Brain microvascular endothelial cell (primary cell): ENCODE measurements at places on chromosomes 1 and 21.

DNA sequence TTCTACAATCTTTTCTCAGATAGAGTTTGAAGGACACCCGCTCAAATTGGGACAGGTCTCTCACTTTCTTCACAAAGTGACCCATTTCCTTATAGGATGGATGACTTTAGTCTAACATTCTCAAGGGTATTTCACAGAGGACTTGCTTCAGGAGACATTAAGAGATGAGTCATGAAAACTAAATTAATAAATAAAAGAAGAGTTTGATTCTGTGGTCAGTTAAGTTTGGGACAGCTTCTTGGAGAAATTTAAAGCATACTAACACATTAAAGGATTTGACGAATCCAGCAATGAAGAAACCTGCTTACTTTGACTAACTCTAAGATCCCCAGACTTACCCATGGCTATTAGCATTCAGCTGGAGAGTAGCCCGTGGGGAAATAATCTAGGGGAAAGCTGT, 95.6 kb upstream of the RAB3GAP2 start:
- DNase-seq = no peak

- DNase-seq = peak; percentile 13
Measured at GRCh38 chr1:145916745-145917144, 1.8 kb downstream of the PEX11B start.

- no peak for DNase-seq
Measured at GRCh38 chr1:110493059-110493699, 25.8 kb downstream of the KCNA10 start.

DNA sequence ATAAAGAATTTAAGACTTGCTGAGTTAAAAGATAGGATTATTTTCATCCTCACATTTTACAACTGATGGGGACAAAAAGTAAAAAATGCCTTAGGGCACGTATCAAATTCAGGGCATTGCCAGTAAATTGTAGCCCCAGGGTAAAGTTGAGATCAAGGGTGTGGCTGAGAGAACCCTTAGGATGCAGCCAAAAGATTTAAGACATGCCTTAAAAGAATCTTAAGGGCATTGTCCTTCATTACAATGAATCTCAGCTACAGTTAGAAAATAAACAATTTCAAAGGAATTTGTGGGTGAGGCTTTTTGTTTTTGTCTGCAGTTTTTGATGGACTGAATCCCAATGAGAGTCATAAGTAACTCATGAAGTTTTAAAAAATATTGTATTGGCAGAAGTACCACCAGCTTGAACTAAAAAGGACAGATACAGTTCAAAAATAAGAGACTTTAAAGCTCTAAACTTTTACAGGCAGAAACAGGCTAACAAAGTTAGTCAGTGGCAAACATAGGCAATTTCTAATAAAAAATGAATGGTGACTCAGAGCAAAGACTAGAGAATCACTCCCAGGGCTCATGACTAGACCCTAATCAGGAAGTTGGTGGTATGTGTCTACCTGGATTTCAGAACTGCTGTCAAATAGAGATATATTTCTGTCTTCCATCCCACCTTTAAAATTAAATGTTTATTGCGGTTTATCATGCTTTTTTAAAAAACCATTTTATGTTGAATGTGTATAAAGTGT, 165.1 kb upstream of the SNX7 start:
- DNase-seq = no peak

- DNase-seq = no peak
Measured at GRCh38 chr1:215023155-215023832, 59.2 kb upstream of the KCNK2 start.

DNA sequence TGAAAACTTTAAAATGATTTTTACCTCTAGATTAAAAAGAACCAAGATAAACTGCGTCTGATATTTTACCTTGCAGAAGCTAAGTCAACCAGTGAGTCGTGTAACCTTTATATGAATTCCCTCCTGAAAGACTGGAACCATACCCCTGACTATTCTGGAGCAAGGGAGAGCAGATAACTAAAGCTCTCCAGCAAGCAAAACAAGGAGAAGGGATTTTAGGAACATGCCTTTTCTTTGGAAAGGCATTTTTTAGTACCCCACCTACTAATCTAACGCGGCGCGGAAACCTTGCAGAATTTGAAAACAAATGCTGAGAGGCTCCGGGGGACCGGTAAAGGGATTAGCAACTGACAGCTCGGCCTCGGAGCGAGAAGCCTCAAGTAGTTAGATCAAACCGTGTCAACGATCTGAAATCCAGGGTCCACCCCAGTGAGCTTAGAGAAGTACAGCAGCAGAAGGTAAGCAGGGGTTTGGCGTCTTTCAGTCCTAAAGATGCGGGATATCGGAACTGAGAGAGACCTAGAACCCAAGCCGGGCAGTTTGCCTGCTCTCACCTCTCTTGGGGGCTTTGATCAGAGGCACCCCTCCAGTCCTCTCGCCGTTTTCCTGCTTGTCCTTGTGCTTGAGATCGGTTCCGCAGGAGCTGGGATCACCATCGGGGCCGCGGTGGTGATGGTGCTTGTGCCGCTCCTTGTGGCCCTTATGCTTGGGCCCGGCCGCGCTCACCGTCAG, 954 bp downstream of the RSBN1 start:
- DNase-seq = no peak

GRCh38 chr1:6259491-6260362, 1.2 kb downstream of the GPR153 start:
- DNase-seq = peak; percentile 48

- DNase-seq = no peak
Measured at GRCh38 chr21:37631319-37632117, 264.9 kb downstream of the DYRK1A start.

GRCh38 chr1:223704921-223705878, 7.1 kb upstream of the CAPN2 start:
- no peak for DNase-seq

DNA sequence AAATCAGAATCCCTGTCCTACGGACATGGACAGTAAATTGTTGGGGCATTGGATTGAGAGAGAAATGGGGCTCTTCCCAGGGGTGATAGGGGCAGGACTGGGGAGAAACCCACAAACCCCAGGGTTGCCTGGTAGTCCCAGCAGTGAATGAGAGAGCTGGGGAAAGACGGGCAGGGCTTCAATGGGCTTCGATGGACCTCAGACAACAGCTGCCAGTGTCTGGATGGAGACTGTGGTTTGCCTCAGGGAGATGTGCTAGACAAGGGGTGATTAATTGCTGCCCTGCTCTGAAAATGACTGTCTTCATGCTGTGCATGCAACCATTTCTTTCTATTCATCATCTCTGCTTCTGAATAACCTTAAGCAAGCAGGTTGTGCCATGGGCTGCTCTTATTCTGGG, 7.4 kb downstream of the GPR25 start:
- DNase-seq = no peak

GRCh38 chr1:220748089-220748934, at the start of gene MTARC2:
Gene MTARC2 (plus strand): TSS chr1:220748322. CDS start chr1:220748532, 210 bp downstream.
- DNase-seq = peak; percentile 37
